NCI-H1092 (cell line): ENCODE measurements at places on chromosomes 7 and 10.

DNA sequence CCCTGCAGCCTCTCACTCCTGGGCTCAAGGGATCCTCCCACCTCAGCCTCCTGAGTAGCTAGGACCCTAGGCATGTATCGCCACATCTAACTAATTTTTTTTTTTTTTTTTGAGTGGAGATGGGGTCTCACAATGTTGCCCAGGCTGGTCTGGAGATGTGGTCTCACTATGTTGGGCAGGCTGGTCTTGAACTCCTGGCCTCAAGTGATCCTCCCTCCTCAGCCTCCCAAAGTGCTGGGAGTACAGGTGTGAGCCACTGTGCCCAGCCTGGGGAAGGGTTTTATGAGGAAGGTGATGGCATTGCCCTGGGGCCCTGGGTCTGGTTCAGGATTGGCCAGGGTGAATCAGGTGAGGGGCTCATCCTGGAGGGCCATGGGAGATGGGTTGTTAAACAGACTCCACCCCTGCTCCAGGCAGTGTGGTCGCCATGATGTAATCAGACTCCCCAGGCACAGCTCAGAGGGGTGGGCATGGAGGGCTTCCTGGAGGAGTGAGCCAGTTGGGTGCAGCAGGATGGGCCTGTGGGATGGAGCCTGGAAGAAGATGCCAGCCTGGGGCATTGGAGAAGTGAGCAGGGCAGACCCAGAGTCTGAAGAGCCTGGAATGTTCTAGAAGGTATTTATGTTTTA, 82.7 kb downstream of the MYL10 start:
- DNase-seq: no peak

GRCh38 chr7:2231992-2232765, 566 bp downstream of the MAD1L1 start:
- no peak for DNase-seq

DNA sequence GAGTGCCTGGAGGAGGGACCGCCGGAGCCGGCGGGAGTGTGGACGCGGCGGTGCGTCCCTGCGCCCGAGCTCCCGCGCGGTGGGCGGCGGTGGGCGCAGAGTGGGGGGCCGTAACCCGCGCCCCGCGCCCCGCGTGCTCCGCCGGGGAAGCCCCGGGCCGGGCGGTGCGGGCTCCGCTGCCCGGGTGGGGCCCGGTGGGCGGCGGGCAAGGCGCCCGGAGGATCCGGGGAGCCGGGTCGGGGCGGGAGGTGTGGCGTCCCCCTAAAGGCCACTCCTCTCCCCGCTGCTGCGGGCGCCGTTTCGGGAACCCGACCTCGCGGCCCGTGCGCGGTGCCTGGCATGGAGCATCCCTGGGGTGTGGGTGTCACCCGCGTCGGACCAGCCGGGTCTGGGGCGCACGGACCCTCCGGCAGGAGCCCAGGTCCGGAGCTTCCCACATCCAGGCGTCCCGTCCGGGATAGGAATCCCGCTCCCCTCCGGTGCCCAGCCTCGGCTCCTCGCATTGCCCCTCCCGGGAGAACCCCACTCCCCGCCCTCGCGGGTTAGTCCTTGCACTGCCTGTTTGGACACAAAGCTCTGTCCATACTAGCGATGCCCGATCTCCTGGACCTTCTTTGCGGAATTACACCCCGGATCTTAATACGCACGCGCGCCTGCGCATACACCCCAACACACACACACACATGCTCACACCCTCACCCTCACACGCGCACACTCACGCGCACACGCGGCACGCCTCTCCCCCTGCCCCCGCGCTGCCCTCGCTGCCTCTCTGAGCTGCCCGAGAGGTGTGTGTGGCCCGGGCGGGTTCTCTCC, 723 bp downstream of the MTURN start:
- peak; percentile 56 for DNase-seq

DNA sequence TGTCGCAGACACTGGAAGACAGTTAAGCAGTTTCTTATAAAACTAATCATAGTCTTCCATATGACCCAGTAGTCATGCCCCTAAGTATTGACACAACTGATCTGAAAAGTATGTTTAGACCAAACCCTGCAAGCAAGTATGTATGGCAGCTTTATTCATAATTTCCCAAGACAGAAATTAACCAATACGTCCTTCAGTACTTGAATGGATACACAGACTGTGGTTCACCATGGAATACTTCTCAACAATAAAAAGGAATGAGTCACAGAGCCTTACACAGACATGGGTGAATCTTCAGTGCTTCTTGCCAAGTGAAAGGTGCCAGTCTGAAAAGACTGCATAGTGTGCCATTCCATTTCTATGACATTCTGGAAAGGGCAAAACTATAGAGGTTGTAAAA, 50.2 kb upstream of the AKR1E2 start:
- DNase-seq: no peak

GRCh38 chr7:108015740-108016139, 12.8 kb upstream of the LAMB1 start:
- no peak for DNase-seq

DNA sequence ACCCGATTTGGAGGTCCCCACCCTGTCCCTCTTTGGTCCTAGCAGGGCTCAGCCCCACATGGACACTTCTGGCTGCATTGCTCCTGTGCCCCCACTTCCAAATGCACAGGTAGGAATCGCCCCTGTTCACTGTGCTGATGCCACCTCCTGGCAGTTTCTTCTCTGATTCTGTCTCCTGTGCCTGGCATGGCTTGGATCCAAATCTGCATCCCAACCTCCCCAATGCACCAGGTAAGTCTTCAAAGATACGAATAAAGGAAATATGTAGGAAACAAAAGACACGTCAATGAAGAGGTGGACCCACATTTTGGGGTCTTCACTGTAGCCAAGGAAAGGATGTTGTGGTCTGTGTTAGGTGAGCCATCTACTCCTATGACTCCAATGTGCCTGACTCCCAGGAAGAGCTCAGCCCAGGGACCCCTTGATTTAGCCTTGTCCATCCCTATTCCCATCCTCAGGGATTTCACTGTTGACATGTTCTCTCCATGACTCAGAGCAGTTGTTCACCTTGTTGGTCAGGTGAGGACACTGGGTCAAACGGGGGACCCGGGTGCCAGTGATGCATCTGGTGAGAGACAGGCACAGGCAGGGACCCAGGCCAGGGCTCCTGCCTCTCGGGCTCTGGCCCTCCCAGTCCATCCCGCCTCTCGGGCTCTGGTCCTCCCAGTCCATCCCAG, 341.8 kb downstream of the CXCL12 start:
- DNase-seq: no peak
